ENCODE measurements at places on chromosomes 2 and 18.
A peak's percentile ranks its signal among the peaks of the same experiment; 100 is the strongest.

DNA sequence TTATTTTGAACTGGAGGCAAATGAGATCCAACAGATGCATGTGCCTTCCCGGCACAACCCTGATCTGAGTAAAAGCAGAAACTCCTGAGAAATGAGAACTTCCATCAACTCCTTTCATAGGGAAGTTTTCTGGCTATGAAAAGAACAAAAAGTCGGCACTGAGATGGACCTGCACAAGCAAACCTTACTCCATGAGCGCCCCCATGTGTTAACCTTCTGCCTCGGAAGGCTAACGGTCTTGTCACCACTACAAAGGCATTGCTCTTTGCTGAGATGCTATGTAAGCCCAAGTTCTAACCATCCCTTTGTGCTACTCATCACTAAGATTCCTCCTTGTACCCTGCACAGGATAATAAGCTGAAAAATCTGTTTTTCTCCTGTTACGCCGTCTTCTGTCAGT lies 57.3 kb upstream of the SULT1C3 start:
- no peaks in the 10 kb centered on the region for H3K4me1 ChIP-seq
- no peaks in the 10 kb centered on the region for H3K27me3 ChIP-seq
- H3K36me3 ChIP-seq: no peaks in the 10 kb centered on the region
- no peak overlapping the region for H3K27ac ChIP-seq

DNA sequence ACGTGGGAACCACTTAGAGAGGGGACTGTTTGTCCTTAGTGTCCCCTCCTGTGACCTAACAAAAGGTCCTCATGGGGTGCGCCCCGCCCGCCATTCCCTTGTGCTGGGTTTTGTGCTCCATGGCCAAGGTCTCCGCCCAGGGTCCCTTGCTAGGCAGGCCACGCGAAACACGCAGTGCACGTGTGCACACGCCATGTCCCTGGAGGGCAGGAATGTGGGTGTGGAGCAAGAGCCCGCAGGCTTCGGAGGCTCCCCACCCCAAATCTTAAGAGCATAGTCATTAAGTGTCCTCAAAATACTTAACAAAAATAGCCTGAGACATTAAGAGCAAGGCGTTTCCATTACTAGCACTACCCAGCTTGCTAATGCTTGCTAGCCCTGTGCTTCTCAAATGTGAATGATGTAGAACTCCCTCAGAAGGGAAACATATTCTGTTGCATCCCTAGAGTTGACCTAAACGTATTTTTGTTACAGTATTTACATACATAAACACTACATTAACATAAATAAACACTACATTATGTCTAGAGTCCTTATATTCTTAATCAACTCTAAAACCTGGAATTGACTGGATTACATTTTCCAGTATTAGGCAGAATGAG lies 117.6 kb upstream of the APCDD1 start:
- no peak overlapping the region for H3K4me3 ChIP-seq
- H3K27me3 ChIP-seq: no peaks in the 10 kb centered on the region
- H3K36me3 ChIP-seq: no peaks in the 10 kb centered on the region
- no peaks in the 10 kb centered on the region for H3K4me1 ChIP-seq
- no peak for DNase-seq

DNA sequence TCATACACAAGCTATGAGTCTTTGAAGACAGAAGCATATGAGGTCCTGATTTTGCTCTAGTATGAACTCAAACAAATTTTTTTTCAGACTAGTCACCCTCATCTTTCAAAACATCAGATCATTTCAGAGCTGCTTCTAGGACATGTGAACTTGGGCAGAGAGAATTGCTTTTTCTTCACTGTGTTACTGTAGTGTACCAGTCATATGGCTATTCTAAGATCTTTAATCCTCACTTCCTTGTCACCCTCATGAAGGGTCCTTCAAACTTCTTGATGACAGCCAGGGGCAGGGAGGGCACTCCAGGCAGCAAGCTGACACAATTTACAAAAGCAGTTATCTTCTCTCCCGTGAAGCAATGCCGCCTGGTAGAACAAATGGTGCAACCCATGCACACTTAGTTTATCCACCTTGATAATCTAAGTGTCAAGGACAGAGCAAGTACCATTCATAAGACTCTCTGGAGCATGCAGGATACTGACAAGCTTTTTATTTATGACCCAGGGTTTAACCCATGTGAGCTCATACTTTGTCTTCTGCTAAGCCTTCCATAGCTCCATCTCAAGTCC lies 200.6 kb downstream of the DPP10 start:
- no peaks in the 10 kb centered on the region for H3K36me3 ChIP-seq
- H3K27me3 ChIP-seq: no peaks in the 10 kb centered on the region
- DNase-seq: no peak
- no peaks in the 10 kb centered on the region for H3K4me1 ChIP-seq
- no peak overlapping the region for H3K4me3 ChIP-seq

DNA sequence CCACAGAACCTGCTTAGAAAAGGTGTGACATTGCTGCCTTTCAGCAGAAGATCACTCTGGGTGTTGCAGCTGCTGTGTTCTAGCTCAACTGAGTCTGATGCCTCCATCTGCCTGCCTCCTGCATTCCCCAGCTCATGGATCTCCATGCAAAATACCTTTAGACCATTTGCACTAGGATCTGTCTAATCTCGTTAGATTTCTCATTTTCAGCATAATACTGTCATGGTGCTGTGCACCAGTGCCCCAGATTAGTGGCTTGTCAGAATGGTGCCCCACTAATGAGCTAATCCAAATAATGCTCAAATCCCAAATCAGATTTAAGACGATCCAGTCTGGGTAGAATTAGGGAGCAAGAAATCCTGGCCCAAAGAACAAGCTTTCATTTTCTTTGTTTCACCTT lies 284.4 kb upstream of the PARD3B start:
- no peaks in the 10 kb centered on the region for H3K36me3 ChIP-seq
- H3K4me3 ChIP-seq: no peak overlapping the region
- H3K27ac ChIP-seq: no peak overlapping the region
- no peaks in the 10 kb centered on the region for H3K27me3 ChIP-seq

GRCh38 chr2:129757366-129757914 lies 222.0 kb upstream of the RAB6C start:
- no peaks in the 10 kb centered on the region for H3K4me1 ChIP-seq
- H3K36me3 ChIP-seq: no peaks in the 10 kb centered on the region
- H3K27me3 ChIP-seq: no peaks in the 10 kb centered on the region
- H3K4me3 ChIP-seq: no peak overlapping the region

GRCh38 chr2:193562031-193562430 lies 1367.3 kb upstream of the TMEFF2 start:
- H3K4me3 ChIP-seq: no peak overlapping the region
- H3K36me3 ChIP-seq: no peaks in the 10 kb centered on the region
- DNase-seq: no peak
- H3K4me1 ChIP-seq: no peaks in the 10 kb centered on the region

- peaks cover 9% of the 10 kb centered on the region for H3K4me1 ChIP-seq
- peaks cover 4% of the 10 kb centered on the region for H3K27me3 ChIP-seq
- H3K36me3 ChIP-seq: no peaks in the 10 kb centered on the region
- H3K27ac ChIP-seq: no peak within 1 kb of the TSS
These were observed at the start of gene DOK6 for GRCh38 chr18:69400253-69400975. Gene DOK6, plus strand, starts transcription at chr18:69400888.

DNA sequence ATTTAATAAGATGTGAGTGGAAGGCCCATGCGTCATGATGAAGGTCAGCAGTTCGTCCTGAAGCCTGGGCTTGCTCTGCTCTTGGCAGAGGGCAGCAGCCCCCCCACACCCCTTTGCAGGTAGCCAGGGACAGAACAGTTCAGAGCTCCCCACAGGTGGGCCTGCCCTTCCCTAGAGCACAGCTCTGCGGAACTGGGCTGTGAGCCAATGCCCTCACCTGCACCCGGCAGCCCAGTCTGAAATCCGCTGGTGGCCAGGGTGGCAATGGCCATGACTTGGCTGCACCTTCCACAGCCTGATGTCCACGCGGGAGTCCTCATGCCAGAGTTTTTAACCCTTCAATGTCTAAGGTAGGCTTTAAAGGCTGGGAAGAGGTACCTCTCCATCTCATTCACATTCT lies 136.7 kb downstream of the ACKR3 start:
- no peak overlapping the region for H3K4me3 ChIP-seq
- no peaks in the 10 kb centered on the region for H3K27me3 ChIP-seq

- no peaks in the 10 kb centered on the region for H3K36me3 ChIP-seq
- no peaks in the 10 kb centered on the region for H3K4me1 ChIP-seq
- H3K27me3 ChIP-seq: no peaks in the 10 kb centered on the region
- no peak overlapping the region for H3K4me3 ChIP-seq
These were observed 27.2 kb downstream of the ANKRD29 start for GRCh38 chr18:23635283-23636070.

DNA sequence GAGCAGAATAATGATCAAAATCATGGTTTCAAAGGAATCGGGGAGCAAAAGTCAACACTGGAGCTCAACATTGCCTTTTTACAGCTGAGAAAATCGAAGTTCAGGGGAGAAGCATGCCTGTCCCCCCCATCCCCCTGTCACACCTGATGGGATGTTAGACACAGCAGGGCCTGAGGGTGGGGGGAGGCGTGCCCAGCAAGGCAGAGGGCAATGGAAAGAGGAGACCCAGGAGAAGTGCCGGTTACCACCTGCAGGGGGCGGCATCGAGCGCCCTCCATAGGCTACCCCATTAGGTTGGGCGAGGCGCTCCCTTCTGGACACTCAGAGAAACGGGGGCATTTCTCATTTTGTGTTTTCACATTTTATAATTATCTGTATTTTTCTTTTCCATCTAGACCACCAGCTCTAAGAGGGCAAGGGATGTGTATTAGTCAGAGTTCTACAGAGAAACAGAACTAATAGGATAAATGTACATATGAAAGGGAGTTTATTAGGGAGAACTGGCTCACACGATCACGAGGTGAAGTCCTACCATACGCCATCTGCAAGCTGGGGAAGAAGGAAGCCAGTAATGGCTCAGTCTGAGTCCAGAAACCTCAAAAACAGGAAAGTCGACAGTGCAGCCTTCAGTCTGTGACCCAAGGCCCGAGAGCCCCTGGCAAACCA lies 271.3 kb downstream of the LRATD1 start:
- no peaks in the 10 kb centered on the region for H3K36me3 ChIP-seq
- no peaks in the 10 kb centered on the region for H3K4me1 ChIP-seq
- peak; percentile 19 for DNase-seq
- no peak overlapping the region for H3K4me3 ChIP-seq
- no peak overlapping the region for H3K27ac ChIP-seq

GRCh38 chr2:241205086-241205485 lies 16.6 kb downstream of the ANO7 start:
- no peaks in the 10 kb centered on the region for H3K4me1 ChIP-seq
- no peak overlapping the region for H3K27ac ChIP-seq
- H3K36me3 ChIP-seq: no peaks in the 10 kb centered on the region
- no peak for DNase-seq
- no peak overlapping the region for H3K4me3 ChIP-seq
- H3K27me3 ChIP-seq: no peaks in the 10 kb centered on the region

DNA sequence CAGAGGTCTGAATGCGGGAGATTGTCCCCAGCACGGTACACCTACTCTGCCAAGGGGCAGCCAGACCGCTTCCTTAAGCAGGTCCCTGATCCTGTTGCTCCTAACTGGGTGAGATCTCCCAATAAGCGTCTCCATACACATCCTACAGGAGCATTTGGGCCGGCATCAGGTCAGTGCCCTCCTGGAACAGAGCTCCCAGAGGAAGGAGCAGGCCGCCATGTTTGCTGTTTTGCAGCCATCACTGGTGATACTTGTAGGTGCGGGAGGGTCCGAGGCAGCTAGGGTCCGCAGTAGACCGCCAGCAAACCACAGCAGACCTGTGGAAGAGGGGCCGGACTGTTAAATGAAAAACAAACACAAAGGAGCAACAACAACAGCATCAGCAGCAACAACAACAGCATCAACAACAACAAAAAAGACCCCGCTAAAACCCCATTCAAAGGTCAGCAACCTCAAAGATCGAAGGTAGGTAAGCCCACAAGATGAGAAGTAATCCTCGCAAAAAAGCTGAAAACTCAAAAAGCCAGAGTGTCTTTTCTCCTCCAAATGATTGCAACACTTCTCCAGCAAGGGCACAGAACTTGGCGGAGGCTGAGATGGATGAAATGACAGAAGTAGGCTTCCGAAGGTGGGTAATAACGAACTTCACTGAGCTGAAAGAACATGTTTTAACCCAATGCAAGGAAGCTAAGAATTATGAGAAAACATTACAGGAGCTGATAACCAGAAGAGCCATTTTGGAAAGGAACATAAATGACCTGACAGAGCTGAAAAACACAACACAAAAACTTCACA lies 79.0 kb upstream of the CDH7 start:
- DNase-seq: no peak
- H3K27ac ChIP-seq: no peak overlapping the region
- no peak overlapping the region for H3K4me3 ChIP-seq
- no peaks in the 10 kb centered on the region for H3K27me3 ChIP-seq

DNA sequence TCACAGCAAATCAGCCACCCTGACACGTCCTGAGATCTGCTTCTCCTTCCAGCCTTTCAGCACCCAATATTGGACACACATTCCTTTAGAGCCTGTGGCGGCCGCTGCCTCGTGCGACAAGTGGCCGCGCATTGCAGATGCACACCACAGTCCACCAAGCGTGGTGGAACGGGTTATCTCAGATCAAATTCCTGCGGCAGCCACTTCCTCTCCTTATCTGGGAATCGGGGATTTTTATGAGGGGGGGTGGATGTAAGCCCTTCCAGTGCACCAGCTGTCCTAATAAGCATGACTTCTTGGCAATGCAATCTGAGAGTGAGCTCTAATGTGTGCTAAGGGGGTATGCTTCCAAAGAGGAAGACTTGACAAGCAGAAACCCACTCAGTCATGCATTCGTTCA lies 18.3 kb upstream of the BMP10 start:
- no peak overlapping the region for H3K4me3 ChIP-seq
- H3K27me3 ChIP-seq: no peaks in the 10 kb centered on the region
- no peaks in the 10 kb centered on the region for H3K4me1 ChIP-seq
- no peaks in the 10 kb centered on the region for H3K36me3 ChIP-seq

GRCh38 chr2:34003795-34004194 lies 404.7 kb upstream of the FAM98A start:
- H3K4me3 ChIP-seq: no peak overlapping the region
- no peaks in the 10 kb centered on the region for H3K4me1 ChIP-seq
- H3K27me3 ChIP-seq: no peaks in the 10 kb centered on the region
- H3K27ac ChIP-seq: no peak overlapping the region
- no peaks in the 10 kb centered on the region for H3K36me3 ChIP-seq

- peaks cover 12% of the 10 kb centered on the region for H3K4me1 ChIP-seq
- peaks cover 35% of the 10 kb centered on the region for H3K36me3 ChIP-seq
- no peak for DNase-seq
- no peaks in the 10 kb centered on the region for H3K27me3 ChIP-seq
- H3K4me3 ChIP-seq: no peak overlapping the region
These were observed 28.8 kb downstream of the PSD4 start for GRCh38 chr2:113202305-113203216.

- H3K36me3 ChIP-seq: no peaks in the 10 kb centered on the region
- no peaks in the 10 kb centered on the region for H3K4me1 ChIP-seq
- no peak for DNase-seq
These were observed 55.1 kb downstream of the ADD2 start for GRCh38 chr2:70712916-70713315.

DNA sequence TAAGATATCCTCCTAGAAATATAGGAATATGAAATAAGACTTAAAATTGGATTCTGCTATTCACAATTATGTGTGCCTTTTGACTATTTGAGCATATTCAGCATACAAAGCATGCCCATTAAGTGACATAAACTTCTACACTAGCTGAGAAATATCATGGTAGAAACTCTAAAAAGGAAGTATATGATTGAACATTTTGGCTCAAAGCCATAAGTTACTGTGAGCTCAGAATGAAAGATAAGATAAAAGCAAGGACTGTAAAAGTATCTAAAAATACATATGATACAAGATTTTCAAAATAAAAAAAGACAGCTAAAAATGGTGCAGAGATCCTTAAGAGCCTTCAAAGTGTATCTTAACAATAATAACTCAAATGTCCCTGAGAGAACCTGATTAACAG lies 340.5 kb upstream of the SLC39A10 start:
- no peak overlapping the region for H3K27ac ChIP-seq
- no peaks in the 10 kb centered on the region for H3K36me3 ChIP-seq
- H3K27me3 ChIP-seq: no peaks in the 10 kb centered on the region
- H3K4me3 ChIP-seq: no peak overlapping the region
- DNase-seq: no peak
